ENCODE measurements at places on chromosomes 16 and 17.

DNA sequence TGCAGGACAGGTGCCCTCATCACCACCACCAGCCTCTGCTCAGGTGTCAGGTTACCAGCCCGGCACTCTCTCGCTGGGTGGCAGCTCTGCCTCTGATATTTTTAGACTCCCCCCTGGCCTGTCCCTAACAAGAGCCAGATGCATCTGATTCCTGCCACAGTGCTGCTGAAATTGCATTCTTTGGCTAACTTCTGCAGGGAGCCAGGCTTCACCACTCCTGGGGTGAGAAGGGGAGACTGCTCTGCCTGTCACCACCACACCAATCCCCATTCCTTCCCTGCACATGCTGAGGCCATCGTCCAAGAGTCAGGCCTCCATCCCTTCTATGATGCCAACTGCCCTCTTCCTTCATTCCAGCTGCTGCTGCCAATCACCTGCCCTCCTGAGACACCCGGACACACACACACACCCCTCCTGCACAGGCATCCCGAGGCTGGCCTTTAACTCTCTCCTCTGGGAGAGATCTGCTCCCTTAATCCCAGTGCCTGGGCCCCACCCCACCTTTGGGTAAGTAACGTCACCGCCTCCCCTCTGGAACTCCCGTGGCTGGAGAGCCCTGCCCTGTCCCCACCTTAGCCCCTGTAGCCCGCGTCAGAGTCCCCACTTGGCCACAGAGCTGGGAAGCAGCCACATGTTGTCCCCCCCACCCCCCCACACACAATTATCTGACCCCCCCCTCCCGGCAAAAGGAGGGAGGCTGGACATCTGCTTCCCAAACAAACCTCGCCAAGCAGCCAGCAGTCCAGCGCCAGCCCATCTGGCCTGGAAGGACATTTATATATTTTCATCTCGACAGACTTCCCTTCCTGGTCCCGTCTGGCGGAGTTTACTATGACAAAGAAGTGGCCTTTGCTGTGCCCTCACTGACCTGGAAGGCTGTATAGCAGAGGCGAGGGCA lies 2.8 kb downstream of the EMP2 start:
- no peak for DNase-seq

- DNase-seq = no peak
These were observed 30.6 kb upstream of the FAAP100 start for GRCh38 chr17:81582749-81583148.

DNA sequence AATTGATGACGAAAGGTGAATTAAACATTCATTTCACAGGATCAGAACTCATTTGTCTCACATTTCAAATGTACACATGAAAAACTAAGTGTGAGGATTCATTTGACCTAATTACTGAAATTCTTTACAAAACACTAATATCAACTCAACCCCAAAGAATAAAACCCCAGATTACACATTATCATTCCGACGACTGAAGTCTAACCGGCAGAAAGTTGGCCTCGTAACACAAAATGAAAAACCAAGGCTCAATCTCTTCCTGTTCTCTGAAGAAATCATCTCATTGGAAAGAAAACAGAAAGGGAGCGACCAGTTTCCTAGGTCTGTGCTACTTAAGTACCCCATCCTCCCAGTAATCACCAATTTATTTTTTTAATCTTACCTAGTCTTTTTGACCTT lies 1.8 kb downstream of the JPT1 start:
- no peak for DNase-seq

DNA sequence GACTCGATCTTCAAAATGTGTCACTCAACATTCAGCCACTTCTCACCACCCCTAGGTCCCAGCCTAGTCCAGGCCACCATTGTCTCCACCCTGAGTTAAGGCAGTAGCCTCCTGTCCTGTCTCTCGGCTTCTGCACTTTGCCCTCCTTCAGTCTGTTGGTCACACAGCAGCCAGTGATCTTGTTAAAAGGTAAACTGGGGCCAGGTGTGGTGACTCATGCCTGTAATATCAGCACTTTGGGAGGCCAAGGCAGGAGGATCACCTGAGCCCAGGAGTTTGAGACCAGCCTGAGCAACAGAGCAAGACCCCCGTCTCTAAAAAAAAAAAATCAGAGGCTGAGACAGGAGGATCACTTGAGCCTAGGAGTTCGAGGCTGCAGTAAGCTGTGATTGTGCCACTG lies 25.8 kb downstream of the WWP2 start:
- no peak for DNase-seq
